ENCODE measurements at places on chromosomes 12 and 14.
A peak's percentile ranks its signal among the peaks of the same experiment; 100 is the strongest.

DNA sequence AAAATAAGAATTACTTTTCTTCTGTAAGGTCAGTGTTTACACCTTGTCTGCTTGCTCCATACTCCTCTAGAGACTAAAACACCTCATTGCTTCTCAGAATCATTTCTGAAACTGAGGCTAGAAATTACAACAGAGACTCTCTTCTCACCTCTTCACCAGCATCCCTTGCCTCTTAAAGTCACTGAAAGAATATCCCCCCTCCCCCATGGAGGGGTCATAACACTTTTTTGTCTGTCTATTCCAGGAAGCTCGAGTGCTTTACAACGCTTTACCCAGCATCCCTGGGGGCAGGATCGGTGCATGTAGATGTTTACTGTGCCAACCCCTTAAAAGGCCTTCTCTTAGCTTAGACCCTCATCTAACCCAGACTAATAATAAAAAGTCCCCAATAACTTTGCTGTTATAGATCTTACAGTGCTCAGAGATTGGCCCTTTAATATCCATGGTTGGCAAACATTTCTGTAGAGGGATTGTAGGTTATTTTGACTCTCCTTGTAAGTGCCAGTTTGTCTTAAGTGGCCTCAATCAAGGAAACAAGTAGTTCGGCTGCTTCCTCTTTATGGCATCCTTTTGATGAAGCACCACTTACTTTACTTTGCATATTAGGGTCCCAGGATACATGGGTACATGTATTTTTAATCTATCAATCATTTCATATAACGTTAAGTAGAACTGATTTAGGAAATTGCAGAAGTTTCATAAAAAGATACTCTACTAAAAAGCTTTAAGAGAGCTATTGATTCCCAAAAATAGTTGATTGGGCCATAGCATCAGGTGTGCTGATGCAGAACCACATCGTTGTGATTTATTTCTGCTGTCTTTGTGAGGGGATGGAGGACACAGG is 29.3 kb downstream of the PRKCH start:
- no peak for DNase-seq

- no peak for DNase-seq
Observed at GRCh38 chr12:67826148-67826547, 163.1 kb upstream of the IFNG-AS1 start.

- DNase-seq: no peak
Observed at GRCh38 chr12:45434094-45434493, 218.2 kb downstream of the ANO6 start.

DNA sequence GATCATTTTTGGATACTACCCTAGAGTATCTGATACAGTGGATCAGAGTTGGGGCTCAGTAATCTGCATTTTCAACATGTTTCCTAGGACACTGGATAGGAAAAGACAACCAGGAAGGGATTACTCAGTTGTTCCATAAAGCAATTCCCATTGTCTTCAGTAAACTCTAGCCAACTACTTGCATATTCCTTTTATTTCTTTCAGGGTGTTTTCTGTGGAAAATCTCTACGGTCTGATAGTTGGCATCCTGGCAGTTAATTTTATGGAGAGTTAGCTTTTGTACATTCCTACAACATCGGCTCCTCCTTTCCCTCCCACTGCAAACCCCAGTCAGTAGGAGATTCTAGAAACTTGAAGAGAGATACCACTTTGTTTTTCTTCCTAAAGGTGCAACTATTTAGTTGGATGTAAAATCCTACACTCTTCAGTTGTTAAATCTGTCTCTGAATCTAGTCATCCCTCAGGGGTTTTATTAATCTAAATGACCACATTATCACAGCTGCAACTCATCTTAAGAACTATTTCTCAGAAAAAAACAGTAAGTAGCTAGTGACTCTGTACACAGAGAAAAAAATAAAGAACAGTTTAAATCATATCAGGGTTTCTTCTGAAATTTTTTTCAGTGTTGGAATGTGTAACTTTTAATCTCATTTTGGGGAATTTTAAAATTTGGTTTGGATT is 103.9 kb downstream of the PDE3A start:
- no peak for DNase-seq

- DNase-seq: no peak
Observed at GRCh38 chr12:3085341-3086139, 8.4 kb downstream of the TSPAN9 start.

DNA sequence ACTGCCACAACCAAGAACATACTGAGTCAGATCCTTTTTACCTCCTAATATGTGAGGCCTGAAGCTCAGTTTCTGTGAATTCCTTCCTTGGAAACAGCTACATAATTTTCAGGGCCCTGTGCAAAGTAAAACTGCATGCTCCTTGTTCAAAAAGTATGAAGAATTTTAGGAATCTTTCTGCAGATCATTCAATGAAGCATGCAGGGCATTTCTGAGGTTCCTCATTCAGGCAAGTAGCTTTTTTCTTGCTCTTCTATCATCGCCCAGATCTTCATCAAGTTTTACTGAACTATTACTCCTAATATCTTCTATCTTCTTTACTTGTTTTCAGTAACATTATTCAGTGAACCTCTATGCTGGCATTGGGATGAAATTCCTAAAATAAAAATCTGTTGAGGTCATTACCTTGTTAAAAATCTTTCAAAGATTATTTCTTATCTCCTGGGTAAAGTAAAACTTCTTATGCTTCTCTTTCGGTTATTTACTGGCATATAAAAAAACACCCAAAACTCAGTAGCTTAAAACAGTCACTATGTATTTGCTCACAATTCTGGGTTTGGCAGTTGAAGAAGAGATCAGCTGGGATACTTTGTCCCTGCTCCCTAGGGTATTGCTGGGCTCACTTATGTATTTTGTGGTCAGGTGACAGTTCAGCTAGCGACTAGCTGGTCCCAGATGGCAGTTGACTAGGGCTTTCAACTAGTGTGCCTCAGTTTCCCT is 42.6 kb upstream of the KRR1 start:
- DNase-seq: no peak

- DNase-seq: no peak
Observed at GRCh38 chr12:58159941-58160340, 218.6 kb downstream of the ATP23 start.

- no peak for DNase-seq
Observed at GRCh38 chr12:77760271-77761025, 70.2 kb upstream of the NAV3 start.

- peak; percentile 61 for DNase-seq
Observed at GRCh38 chr12:113591480-113591974, 119.9 kb upstream of the LHX5 start.

- no peak for DNase-seq
Observed at GRCh38 chr12:19712041-19712440, 272.7 kb downstream of the AEBP2 start.

DNA sequence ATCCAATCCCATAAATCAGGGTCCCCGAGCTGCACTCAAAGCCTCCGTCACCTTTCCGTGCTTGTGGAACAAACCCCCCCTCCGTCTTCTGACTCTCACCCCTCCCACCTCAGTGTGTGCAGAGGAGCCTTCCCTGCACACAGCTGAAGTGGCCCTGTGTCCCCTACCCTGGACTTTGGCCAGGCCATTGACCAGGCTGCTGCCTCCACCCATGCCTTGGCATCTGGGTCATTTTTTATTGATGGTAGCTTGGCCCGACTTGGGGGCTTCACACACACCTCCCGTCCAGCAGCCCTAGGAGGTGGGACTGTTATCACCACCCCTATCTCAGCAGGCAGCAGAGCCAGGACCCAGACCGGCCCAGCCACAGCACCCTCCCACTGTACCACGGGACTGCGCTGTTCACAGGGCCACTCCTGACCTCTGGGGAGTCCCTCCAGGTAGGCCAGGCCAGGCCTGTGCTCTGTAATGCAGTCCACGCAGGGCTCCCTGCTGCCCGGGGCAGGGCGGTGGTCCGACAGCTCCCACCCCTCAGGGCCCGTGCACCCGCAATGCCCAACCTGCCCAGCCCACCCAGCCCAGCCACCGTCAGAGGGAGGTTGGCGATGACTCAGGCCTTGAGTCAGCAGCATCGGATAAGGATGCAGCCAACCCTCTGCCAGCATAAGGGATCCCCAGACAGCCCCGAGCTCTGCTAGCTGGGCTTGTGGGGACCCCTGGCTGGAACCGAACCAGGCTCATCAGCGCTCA is 9.2 kb upstream of the INF2 start:
- DNase-seq: no peak

DNA sequence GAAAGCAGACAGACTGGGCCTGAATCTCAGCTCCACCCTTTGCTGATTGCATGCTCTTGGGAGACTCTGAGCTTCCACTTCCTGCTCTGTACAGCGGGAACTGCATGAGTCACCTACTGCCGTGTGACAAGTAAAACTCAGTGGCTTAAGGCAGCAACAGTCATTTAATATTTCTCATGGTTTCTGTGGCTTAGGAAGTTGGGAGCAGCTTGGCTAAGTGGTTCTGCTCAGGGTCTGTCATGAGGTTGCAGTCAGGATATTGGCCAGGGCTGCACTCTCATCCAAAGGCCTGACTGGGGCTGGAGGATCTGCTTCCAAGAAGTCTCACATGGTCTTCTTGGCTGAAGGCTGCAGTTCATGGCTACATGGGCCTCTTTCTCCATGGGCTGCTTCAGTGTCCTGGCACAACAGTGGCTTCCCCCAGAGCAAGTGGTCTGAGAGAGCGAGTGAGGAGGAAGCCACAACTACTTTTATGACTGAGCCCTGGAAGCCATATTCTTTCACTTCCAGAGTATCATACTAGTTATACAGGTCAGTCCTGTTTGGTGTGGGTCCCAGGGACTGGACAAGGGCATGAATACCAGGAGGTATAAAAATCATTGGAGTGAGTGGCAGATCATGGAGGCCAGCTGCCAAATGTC is 49.7 kb downstream of the FAM222A start:
- DNase-seq: no peak

DNA sequence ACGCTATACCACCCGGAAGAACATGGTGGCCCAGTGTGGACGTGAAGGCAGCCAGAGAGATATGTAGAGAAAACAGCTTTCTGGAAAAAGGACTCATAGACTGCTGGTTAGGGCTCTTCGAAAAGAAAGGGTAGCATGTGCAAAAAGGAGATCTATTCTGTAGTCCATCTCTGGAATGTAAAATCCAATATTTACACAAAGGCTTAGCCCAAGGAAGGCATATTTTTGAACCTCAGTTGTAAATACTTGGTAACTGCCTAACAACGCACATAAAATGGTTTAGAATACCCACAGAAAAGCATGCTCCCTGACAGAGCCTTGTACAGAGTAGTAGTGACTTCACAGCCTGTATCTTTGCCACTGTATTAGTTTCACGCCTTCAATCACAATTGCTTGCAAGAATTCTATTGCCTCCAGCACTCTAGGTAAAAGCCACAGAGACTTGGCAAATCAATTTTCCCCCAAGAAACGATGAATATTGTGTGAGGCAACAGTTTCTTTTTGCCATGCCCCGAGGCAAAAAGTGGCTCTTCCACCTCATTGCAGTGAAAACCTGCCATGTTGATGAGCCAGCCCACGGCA is 59.2 kb downstream of the TRIM9 start:
- DNase-seq: no peak

DNA sequence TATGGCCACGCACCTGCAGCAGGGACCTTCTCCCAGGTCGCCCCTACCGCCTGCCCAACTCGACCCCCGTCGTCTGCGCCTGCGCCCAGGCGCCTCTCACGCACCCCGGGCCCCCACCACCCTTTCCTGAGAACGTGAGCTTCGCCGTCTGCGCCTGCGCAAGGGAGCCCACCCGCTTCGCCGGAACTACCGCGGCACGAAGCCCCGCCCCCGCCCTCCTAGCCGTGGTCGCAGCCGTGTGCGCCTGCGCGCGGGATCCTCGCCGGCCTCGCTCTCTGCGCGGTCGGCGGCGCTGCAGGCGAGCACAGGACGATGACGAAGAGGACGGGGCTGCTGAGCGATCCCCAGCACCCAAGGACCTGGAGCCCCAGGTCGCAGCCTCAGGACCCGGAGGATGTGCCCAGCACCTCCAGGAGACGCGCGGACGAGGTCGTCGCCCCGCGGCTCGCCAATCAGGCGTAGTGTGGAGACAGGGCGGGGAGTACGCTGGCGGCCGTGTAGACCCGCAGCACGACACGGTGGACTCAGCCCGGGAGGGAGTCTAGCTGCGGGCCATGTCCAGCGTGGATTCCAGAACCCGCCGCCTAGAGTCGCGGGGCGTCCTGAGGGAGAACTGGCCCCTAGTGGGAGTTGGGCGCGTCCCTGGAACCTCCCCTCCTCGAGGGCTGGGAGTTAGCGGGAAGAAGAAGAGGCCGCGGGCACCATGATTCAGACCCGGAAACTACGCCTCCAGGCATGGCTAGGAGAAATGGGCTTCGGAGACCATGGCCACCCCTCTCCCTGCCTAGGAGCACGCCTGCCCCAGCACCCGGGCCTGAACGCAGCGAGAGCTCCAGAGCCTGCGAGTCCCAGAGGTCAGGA is 1120.8 kb upstream of the TMEM132C start:
- DNase-seq: peak; percentile 60

DNA sequence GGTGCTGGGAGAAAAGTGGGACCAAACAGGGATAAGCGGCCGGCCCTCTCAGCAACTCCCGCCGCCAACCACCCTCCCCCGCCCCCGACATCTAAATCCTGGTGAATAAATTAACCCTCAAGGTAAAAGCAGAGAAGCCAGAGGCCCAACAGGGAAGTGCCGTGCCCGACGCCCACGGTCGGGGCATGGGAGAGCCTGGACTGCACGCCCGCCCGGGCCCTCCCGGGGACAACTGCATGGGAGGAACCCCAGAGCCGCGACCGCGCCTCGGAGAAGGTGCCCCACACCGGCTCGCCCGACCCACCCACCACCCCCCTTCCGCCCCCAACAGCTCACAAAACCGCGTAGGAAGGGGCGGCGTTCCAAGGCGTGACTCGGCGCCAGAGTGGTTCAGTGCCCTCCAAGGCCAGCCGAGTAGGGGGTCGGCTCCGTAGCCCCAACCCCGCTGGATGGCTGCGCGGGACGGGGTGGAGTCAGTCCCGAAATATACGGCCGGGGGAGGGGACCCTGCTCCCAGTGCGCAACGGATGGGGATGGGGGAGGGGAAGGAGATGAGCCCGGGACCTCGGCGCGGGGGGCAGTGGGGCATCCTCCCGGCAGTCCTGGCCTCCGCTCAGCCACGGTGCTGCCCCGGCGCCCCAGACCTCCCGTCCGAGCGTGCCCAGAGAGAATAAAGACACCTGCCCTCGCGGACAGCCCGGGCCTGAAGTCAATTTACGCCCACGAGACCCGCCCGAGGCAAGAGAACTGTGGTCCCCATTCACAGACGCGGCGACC is 732 bp downstream of the SLC25A29 start:
- DNase-seq: peak; percentile 44

GRCh38 chr12:65139389-65139788 is 18.3 kb upstream of the WIF1 start:
- no peak for DNase-seq

GRCh38 chr14:91387169-91387835 is 30.3 kb downstream of the CCDC88C start:
- DNase-seq: no peak
